ENCODE measurements at places on chromosomes 3 and 15. TPM values are rescaled to one million over a fixed set of nuclear protein-coding genes. Genes with fewer than 3 reads are reported as not detected.

DNA sequence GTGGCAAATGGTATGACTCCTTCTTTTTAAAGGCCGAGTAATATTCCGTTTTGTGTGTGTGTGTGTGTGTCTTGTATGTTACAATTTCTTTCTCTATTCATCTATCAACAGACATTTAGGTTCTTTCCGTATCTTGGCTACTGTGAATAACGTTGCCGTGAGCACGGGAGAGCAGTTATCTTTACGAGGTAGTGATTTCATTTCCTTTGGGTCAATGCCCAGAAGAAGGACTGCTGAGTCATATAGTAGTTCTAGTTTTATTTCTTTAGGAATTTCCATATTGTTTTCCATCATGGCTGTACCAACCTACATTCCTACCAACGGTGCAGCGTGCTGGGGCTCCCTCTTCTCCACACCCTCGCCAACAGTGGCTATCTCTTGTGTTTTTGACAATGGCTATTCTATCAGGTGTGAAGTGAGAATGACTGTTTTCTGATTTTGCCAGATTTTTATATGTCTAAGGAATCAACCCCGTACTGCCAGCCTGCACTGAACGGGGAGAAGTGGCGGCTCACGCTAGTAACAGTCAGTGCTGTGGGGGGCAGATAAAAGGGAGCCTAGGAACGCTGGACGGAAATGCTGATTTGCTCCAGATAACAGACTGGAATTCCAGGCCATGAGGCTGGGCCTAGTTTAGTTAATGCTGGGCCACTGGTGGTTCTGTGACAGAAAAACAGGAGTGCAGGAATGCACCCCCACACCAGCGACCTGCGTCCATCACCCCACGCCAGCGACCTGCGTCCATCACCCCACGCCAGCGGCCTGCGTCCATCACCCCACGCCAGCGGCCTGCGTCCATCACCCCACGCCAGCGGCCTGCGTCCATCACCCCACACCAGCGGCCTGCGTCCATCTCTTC lies 168.1 kb downstream of the XXYLT1 start:
- no peak for DNase-seq

DNA sequence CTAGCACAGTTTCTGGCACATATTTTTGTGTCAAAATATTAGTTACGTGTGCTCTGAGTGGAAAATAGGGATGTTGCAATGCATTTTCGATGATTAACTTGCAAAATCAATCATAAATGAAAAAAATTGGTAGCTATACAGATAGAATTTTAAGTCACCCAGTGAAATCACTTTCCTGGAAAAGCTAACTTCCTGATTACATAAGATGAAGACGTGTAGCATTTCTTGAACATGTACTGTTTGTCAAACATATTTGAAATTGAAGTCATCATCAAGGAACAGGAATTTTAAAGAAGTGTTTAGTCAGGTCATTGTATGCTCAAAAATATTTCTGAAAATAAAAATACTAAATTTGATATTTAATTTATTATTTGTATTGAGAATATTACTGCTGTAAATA lies 977.7 kb downstream of the PLOD2 start:
- DNase-seq, result no peak

DNA sequence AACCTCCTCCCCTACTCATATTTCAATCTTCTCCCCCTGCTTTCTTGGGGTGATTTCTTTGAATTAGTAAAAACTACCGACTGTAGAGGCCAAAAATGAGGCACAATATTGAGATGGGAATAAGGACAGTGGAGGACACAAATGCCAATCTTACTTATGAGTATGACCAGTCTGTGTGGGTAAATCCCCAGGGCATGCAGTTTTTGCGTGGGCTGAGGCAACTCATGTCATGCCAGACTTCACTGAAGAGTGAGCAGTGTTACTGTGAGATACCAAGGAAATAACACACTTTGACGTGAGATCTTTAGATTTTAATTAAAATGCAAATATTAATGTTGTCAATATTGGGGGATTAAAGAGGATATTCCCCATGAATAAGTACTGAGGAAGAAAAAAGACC lies 254.3 kb upstream of the ICE2 start:
- no peak for DNase-seq

Gene MYL3
- 1.7 TPM for total RNA-seq

All from lower leg skin (tissue), 4 donors.